SW480 (cell line): ENCODE measurements at places on chromosomes 12 and 14.

- no peak for DNase-seq
Measured at GRCh38 chr12:38392554-38393144, 76.1 kb downstream of the ALG10B start.

GRCh38 chr12:131363841-131364495 is 346.9 kb upstream of the SFSWAP start:
- no peak for DNase-seq

DNA sequence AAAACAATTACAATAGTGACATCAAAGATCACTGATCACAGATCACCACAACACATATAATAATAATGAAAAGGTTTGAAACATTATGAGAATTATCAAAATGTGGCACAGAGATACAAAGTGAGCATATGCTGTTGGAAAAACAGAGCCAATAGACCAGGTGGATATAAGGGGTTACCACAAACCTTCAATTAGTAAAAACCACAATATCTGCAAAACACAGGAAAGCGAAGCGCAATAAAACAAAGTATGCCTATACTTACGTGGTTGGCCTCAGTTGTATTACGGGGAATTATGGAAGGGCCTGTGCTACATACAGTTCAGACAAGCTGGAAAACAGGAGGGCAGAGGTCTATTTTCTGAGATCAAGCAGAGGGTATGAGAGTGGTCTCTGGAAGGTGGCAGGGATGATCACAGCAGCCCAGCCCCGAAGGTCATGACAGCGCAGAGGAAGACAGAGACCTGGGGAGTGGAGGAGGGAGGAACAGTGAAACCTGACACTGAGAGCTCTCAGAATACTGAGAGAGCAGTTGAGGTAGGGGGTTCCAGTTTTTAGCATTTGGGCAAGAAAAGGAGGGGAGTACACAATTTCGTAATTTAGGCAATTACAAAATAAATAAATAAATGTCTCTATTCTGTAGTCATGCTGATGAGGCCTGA is 41.3 kb downstream of the IFNG start:
- DNase-seq: no peak

GRCh38 chr14:85291731-85292130 is 238.2 kb upstream of the FLRT2 start:
- DNase-seq: no peak

GRCh38 chr12:50620978-50621360 is 116.2 kb downstream of the DIP2B start:
- DNase-seq: no peak

DNA sequence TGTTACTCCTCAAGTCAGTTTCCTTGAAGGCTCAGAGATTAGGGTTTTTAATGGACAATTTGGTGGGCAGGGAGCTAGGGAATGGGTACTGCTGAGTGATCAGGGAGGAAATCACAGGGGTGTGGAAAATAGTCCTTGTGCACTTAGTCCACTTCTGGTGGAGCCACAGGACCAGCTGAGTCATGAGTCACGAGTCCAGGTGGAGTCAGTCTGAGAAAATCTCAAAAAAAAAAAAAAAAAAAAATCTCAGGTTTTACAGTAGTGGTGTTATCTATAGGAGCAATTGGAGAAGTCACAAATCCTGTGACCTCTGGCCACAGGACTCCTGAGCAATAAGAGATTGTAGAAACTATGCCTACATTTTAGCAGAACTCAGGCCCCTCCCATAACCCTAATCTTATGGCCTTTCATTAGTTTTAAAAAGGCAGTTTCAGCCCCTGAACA is 28.2 kb upstream of the AMN1 start:
- no peak for DNase-seq
